ENCODE measurements at places on chromosomes 7 and 10. TPM values are rescaled to one million over a fixed set of nuclear protein-coding genes. Genes with fewer than 3 reads are reported as not detected.

DNA sequence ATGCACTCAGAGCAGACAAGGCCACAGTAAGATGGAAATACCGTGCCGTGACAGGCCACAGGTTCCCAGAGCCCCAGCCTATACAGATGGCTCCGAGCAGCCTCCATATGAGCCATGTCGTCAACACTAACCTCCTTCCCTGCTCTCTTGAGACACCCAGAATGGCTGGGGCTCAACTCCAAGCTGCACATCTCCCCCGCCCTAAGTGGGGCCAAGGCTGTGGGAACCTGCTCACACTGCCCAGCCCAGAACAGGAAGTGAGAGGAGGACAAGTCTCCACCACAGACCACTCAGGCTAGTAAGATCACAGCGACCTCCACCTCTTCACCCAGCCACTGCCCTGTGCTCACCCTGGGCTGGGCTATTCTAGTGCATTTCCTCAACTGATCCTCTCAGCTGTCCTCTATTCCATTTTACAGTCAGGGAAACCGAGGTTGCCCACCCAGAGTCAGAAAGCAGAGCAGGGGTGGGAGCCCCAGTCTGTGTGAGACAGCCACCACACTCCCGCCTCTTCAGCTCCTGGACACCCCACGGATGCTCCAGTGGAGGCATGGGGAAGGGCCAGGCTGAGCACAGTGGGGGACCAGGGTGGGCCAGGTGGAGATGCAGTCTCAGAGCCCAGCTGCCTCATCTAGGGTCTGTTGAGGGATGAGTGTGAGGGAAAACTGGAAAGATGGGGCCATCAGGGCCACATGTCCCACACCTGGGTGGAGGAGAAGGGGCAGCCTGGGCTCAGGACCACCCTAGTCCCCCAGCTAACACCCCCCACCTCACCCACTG lies 11.6 kb downstream of the GRID1 start:
- no peak for DNase-seq

The AZGP1 gene
- polyA plus RNA-seq, result 461 TPM

GRCh38 chr7:157438121-157439025 lies 101.6 kb downstream of the DNAJB6 start:
- no peak for DNase-seq

GRCh38 chr10:124347956-124348355 lies 70.8 kb downstream of the OAT start:
- no peak for DNase-seq

- peak; percentile 57 for DNase-seq
Measured at GRCh38 chr10:116741391-116742351, 695 bp downstream of the HSPA12A start.

GRCh38 chr10:116716381-116716780 lies 26.0 kb downstream of the HSPA12A start:
- DNase-seq, result no peak

GRCh38 chr7:151621961-151622360 lies 102.3 kb upstream of the RHEB start:
- DNase-seq, result no peak

GRCh38 chr10:84159076-84159685 lies 14.4 kb upstream of the GPR15LG start:
- DNase-seq, result no peak

DNA sequence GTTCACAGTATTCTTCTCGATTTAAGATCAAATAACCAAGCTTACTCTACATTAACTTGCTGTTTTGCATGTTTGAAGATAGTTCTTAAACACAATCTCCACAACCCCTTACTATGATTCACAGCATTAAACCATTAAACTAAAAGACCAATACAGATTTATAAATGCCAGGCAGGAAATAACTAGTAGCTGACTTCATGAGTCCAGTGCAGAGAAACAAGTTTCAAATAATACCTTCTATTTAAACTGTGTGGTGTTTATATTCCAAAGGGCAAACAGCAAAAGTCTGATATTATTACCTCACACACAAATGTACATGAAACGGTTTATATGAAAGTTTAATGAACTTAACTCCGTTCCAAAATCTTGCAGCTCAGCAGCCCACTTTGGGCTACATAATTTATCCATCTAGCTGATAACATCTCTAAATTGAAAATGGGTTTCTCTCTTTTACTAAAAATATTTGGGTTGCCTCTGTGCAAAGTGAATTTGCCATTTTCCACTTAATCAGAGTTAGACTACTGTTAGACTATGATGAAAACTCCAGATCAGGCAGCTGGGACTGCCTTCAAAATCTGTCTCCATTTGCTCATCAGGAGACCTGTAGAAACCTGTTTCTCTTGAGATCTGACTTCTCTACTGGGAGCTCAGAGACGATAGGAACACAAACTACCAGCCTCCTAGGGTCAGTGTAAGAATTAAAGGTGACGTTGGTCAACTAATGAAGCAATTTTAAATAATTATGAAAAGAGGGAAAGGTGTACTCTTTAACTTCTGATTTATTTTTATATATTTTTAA lies 287.3 kb downstream of the FZD1 start:
- DNase-seq, result no peak
